Osteoblast (primary cell): ENCODE measurements at places on chromosomes 7 and 10. TPM values are rescaled to one million over a fixed set of nuclear protein-coding genes. Genes with fewer than 3 reads are reported as not detected.
A peak's percentile ranks its signal among the peaks of the same experiment; 100 is the strongest.

The ELN gene
- total RNA-seq, result 69.1 and 113 TPM in 2 replicates

The CHRM2 gene
- under 0.01 and 1.2 TPM in 2 replicates for total RNA-seq

The RELN gene
- 0.29 and 0.36 TPM in 2 replicates for total RNA-seq

The GTF2IRD2 gene
- total RNA-seq, result 12.7 and 17.0 TPM in 2 replicates

The WIPF3 gene
- under 0.01 TPM in 1 of 2 replicates, not detected in the other for total RNA-seq

The GNA12 gene
- total RNA-seq, result 27.1 and 32.7 TPM in 2 replicates

The BBIP1 gene
- 31.2 and 32.2 TPM in 2 replicates for total RNA-seq

The FAM241B gene
- 0.36 TPM in 1 of 2 replicates, not detected in the other for total RNA-seq

DNA sequence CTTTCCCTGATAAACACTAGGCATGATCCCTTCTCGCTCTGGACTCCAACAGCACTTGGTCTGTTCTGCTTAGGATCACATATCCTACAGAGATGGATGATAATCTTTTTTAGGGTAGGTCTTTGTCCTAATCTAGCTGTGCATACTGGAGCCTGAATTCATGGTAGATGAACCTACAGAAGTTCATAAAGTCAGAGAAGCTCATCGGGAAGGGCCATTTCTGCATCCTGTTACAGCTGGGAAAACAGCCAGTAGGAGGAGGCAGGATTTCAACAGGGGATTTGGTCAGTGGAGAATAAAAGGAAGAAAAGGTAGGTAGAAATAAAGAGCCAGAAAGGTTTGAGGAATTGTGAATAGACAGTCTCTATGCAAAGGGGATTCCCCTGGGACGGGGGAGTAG is 101.4 kb downstream of the ANK3 start:
- DNase-seq, result no peak

GRCh38 chr10:51685768-51686167 is 13.6 kb downstream of the CSTF2T start:
- DNase-seq, result peak; percentile 3

DNA sequence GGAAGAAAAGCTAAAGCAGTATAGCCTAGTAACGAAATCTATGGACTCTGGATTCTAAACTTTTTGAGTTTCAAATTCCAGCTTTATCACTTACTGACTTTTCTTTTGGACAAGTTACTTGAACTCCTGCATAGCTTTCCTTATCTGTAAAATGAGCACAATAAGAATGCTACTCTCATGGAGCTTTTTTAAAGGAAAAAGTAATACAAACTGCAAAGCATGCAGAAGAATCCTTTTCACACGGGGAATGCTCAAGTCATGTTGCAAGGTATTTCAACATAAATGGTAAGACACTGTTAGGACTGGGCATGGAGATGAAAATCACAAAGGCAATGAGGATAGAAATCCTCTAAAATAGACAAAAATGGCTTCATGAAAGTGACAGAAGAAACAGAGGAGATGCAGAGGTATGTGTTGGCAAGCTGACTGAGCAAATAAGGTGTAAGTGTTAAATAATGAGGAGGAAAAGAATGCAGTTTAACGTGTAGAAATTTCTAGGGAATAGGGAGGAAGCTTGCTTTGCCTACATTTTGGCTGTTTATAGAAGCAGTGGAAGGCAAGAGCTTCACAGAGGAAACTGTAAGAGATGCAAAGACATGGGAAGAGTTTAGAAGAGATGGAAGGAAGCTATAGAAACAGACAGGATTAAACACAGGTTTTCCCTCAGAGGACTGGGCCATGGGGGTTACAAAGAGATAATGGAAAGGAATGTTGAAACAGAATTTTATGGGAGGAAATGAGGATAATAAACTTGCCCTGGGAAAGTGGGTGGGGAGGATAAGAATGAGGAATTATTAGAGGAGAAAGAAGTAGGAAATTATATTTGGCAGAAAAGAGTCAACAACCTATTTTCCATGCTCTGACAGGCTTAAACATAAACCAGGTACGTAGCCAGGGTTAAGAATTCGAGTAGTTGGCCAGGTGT is 28.8 kb upstream of the SNX13 start:
- no peak for DNase-seq

- DNase-seq, result no peak
These were observed 244.4 kb downstream of the CHCHD3 start for GRCh38 chr7:132837529-132837928.

DNA sequence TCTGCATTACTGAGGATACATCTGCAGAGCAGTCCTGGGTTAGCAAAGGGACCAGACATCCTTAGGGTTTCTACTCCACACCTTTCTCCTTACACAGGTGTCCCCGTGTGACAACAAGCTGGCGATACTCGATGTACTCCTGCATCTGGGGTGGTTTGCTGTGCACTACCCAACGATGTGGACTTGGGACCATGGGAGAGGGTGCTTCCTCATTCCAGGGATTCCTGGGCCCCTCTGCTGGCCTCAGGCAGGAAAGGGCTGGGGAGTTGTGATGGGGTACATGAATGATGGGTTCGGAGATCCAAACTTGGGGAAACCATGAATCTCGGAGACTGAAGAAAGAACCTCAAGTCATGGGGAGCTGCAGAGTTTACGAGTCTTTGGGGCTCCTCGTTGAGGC is 179.6 kb upstream of the GALNT17 start:
- no peak for DNase-seq

DNA sequence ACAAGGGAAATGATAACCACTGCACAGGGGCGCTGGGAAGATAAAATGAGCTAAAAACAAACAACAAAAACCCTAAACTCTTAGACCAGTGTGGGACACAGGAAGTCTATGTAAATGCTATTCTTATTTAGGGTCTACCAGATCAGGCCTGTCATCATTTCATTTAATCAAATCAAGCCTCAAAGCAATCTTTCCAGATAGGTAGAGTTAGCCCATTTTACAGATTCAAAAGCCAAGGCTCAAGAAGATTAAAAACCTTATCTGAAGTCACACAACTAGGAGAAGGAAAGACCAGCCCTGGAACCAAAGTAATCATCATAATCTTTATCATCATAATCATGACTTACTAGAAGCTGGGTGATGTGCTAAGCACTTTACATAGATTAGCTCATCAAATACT is 4.7 kb downstream of the NOD1 start:
- DNase-seq, result no peak

DNA sequence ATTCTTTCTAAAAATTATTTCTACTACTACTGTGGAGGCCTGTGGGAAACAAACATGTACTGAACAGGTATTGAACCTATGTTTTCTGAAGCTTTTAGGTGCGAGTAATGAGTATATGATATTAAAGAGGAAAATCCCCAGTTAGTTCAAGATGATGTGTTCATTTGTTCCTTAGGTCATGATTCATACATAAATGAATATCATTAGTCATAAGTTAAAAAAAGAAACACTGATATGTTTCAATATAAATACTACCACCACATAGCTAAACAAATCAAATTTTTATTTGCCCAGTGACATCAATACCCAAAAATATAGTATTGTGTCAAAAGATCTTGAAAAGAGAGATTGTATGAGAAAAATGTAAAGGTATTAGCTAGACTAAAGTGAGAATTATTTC is 210.7 kb upstream of the GNAI1 start:
- DNase-seq, result peak; percentile 87

DNA sequence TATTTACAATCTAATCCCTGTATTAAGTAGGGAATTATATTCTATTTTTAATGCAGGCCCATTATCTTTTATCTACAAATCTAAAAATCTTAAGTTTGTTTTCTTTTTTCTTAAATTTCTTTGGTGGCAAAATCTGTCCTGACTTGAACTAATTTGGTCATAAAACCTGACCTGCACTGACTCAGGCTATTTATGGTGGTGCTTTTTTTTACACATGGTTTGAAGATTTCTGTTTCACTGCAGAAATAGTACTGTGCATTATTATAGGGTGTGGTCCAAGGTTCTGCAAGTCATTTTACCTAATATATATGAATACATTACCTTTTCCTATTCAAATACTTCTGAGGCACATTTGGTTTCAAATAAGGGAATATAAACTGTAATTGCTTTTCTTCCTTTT is 137.0 kb downstream of the CD36 start:
- no peak for DNase-seq

GRCh38 chr10:103890688-103891087 is 27.3 kb downstream of the STN1 start:
- no peak for DNase-seq

GRCh38 chr7:106252568-106252967 is 32.2 kb downstream of the NAMPT start:
- no peak for DNase-seq
